ENCODE measurements at places on chromosomes 6 and 20.

DNA sequence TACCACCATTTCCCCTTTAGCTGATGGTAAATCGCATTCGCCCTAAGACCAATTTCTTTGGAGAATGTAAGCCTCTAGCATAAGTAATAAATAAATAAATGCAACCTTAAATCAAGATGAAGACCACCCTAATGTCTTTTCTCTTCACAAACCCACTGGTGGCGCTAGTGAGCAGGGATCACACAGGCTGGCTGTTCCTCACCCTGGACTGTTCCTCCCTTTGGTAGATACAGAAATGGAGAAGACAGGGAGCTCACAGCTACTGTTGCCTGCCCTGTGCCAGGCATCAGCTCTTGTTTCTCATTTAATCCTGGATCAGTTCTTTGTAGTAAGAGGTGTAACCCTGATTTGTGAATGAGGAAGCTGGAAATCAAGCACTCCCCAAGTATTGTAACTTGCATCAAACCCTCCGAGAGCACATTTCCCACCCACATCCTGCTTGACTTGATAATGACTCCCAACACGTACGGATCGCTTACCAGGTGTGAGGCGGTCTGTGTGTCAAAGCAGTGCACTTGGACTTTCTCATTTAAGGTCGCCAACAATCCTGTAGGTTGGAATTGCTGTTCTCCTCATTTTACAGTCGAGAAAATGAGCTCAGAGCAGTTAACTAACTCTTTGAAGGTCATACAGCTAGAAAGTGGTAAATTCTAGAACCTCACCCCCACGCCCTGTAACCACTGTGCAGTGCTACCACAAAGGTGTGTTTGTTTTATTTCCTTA lies 236.1 kb downstream of the TSHZ2 start:
- no peak for DNase-seq

DNA sequence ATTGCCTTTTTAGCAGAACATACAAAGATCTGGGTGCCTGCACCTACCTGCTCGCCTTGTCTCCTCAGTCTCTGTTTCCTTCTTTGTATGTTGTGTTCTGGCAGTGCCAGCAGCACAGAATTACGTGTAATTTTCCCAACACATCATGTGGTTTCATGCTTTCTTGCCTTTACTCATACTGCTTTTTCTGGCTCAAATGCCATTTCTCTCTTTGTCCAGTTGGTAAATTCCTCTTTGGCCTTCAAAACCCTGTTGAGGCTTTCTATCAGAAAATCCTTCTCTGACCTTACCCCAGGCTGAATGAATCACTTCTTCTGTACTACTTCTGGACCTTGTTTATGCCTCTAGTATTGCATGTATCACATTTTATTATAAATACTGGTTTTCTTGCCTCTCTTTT lies 31.8 kb downstream of the L3MBTL3 start:
- DNase-seq = no peak

DNA sequence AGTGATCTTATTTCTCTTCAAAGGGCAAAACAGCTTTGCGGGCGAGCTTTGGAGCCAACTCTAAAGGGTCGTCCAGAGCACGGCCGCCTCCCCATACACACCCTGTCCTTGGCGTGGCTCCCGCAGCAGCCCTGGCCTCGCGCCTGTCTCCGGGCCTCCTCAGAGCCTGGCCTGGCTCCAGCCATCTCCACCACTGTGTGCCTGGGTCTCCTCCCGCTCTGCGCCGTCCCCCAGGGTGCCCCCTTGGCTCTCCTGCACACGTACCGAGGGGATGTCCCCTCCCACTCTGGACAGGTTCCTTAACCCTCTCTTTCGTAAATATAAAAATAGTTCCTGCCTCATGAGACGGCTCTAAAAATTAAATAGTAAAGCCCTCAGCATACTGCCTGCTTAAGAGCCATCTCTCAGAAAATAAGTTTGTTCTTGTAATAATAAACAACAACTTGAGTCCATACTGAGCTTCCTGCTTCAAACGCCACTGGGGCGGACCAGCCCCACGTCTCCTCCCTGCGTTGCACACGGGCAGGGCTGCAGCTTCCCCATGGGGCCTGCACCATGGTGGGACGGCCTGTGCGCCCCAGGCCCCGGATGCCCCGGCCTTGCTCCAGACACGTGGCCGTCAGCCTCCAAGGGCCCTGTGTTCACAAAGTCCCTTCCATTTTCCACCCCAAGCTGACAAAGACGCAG lies 226.2 kb downstream of the TTLL2 start:
- no peak for DNase-seq

DNA sequence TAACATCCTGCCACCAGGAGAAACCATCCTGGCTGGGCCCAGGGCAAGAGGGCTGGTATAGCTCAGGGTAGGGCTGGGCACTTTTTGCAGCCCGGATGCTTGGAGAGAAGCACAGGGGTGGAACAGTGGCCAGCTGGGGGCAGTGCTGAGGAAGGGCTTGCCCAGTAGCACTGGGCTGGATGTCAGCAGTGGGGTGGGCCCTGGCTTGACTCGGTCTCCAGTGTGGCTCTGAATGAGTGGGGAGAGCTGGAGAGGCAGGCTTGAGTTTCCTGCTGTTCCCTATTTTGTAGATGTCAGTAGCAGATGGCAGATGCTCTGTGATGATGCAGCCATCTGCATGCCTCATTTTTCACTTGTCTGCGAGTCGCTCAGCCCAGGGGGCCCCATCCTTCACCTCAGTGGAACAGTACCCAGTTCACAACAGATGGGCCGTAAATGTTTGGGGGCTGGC lies 56.3 kb upstream of the TULP1 start:
- no peak for DNase-seq
